Transverse colon (tissue), 4 donors: ENCODE measurements at places on chromosomes 7 and 10. TPM values are rescaled to one million over a fixed set of nuclear protein-coding genes. Genes with fewer than 3 reads are reported as not detected.

The ATRNL1 gene
- 15.2 TPM for total RNA-seq

The GATAD1 gene
- 32.2 TPM for total RNA-seq

The CYP2C18 gene
- not detected for total RNA-seq

The ZFYVE27 gene
- 102 TPM for total RNA-seq

The ENO4 gene
- not detected for total RNA-seq

- DNase-seq, result no peak
Observed at GRCh38 chr7:7176406-7177043, 5.8 kb upstream of the C1GALT1 start.

DNA sequence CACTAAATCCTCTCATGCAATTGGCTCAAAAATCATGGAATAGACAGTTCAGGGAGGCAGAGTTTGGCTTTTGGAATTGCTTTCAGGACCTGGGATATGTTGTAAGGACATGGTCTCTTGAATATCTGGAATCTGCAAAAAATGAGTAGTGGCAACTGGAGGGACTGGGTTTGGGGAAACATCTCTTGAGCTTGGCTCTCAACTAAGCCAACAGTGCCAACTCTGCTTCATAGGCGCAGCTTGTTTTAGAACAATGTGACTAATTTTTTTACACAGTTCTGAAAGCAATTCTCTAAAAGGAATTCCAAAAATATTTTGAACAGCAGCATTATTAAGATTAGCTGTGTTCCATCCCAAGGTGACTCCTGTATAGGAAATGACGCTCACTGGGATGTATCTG, 121.5 kb upstream of the DPP6 start:
- no peak for DNase-seq

DNA sequence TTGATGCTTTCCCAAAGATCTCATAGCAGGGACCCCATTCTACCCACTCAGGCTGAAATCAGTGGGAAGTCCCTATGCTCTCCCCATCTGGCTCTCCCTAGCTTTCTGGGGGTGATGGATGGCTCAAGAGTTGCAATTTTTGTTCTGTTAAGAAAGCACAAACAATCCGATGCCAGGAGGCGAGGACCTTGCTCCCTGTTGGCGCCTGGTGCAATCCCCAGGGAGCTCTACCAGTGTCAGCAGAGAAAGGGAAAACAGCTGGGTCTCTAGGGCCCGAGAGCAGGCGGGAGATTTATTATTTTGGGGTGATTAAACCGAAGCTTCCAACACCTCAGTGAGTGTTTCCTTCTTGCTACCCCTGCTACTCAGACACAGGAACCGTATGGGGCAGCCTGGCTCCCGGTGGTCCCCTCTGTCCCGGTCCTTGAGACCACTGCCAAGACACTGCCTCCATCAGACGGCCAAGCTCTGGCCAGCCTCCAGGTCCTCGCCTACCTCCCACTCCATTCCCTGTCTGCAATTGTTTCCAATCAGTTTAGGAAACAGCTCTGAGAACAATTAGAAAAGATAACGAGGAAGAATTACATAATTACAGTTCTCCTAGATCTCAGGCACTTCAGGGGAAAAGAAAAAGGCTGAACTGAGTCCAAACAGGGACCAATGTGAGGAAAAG, 147.9 kb downstream of the PLXNA4 start:
- no peak for DNase-seq
